Type B pancreatic cell (in vitro differentiated cells): ENCODE measurements at places on chromosomes 13 and 19. TPM values are rescaled to one million over a fixed set of nuclear protein-coding genes. Genes with fewer than 3 reads are reported as not detected.

Gene GJB2
- total RNA-seq: 14.3 and 17.0 TPM in 2 replicates

Gene ZNF581
- total RNA-seq: 41.3 and 43.1 TPM in 2 replicates

Gene TGFBR3L
- 1.1 and 2.4 TPM in 2 replicates for total RNA-seq

Gene TTC9B
- total RNA-seq: 0.39 and 0.48 TPM in 2 replicates

Gene SIGLEC8
- not detected in 2 replicates for total RNA-seq
